ENCODE measurements at places on chromosomes 2 and 18. TPM values are rescaled to one million over a fixed set of nuclear protein-coding genes. Genes with fewer than 3 reads are reported as not detected.

The SULT1C2 gene
- total RNA-seq = not detected

The CLEC4F gene
- total RNA-seq = not detected

The IL1A gene
- 48.6 TPM for total RNA-seq

The NCKAP1 gene
- 185 TPM for total RNA-seq
